ENCODE measurements at places on chromosomes 2 and 18. TPM values are rescaled to one million over a fixed set of nuclear protein-coding genes. Genes with fewer than 3 reads are reported as not detected.

- no peak overlapping the region for H3K27ac ChIP-seq
- H3K27me3 ChIP-seq, result no peaks in the 10 kb centered on the region
Measured at GRCh38 chr2:8475349-8476031, 206.4 kb upstream of the ID2 start.

DNA sequence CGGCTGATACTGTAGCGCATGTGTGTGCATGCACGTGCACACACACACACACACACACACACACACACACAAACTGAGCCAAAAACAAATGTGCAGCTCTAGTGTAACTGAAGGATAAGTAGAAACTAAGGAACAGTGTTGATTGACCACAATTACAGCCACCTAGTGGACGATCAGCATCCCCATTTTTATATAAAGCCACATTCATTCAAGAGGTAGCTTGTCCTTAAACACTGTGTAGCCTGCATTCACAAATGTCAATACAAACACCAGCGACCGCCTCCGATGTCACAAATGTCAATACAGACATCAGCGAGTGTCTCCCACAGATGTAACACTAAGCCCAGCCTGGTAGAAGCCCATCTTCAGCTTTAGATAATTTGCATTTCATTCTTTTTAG lies 167.4 kb downstream of the PTGR3 start:
- DNase-seq, result peak; percentile 24
- H3K4me3 ChIP-seq, result no peak overlapping the region
- no peak overlapping the region for H3K27ac ChIP-seq
- no peaks in the 10 kb centered on the region for H3K36me3 ChIP-seq
- no peaks in the 10 kb centered on the region for H3K4me1 ChIP-seq
- no peaks in the 10 kb centered on the region for H3K27me3 ChIP-seq

- H3K36me3 ChIP-seq, result no peaks in the 10 kb centered on the region
- peak; percentile 1 for DNase-seq
- no peak overlapping the region for H3K4me3 ChIP-seq
Measured at GRCh38 chr2:63364866-63365265, 223.4 kb downstream of the WDPCP start.

DNA sequence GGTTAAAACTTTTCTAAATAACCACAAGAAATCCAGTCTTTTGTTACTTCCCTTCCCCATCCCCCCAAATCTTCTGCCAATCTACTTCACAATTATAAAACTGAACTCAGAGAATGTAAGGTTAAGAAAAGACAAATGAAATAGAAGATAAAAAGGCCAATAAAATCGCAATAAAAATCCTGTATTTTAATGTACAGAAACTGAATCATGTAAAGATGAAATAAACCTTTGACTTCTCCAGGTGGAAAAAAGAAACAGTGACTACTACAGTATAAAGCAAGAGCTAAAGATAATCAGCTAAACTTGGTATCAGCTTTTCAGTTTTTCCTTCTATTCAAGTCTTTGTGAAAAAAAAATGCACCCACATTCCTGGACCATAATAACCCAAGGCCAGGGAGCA lies 1.7 kb downstream of the SYT4 start:
- H3K36me3 ChIP-seq, result no peaks in the 10 kb centered on the region
- no peak for DNase-seq
- H3K4me3 ChIP-seq, result no peak overlapping the region
- H3K27me3 ChIP-seq, result no peaks in the 10 kb centered on the region
- no peaks in the 10 kb centered on the region for H3K4me1 ChIP-seq

The DSEL gene
- total RNA-seq, result 17.6 TPM

GRCh38 chr2:95030496-95030895 lies 5.0 kb downstream of the MAL start:
- no peaks in the 10 kb centered on the region for H3K36me3 ChIP-seq
- H3K4me1 ChIP-seq, result peaks cover 15% of the 10 kb centered on the region
- no peak for DNase-seq
- H3K27ac ChIP-seq, result no peak overlapping the region
- no peak overlapping the region for H3K4me3 ChIP-seq

DNA sequence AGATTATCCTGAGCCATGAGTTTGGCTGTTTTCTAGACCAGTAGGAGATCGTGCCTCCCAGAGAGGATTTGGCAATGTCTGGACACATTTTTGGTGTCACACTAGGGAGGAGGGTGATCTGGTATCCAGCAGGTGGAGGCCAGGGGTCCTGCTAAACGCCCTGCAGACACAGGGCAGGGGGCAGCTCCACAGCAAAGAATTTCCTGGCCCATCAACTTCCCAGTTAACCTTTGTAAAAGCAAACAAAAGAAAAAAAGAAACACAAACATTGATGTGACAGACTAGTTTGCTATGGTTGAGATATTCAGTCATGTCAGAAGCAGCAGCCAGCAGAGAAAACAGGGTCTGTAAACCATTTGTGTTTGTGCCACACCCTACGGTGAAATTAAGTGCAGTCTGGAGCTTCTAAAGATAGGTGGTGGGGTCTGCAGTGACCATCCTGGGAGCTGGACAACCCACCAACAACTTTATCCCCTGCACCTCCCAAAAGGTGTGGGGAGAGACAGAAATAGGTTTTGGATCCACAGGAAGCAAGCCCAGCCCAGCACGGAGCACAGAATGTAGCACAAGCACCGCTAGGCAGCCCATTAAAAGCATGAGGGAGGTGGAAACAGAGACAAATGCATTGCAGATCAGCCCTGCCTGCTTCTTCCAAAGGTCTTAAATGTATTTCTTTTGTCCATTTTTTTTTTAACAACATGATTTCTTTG lies 232.5 kb downstream of the MYT1L start:
- no peak overlapping the region for H3K4me3 ChIP-seq
- peaks cover 2% of the 10 kb centered on the region for H3K27me3 ChIP-seq
- no peak overlapping the region for H3K27ac ChIP-seq
- H3K36me3 ChIP-seq, result no peaks in the 10 kb centered on the region
- no peak for DNase-seq

All from muscle of leg (tissue), 16 donors.